ENCODE measurements at places on chromosomes 4 and X.

GRCh38 chrX:133749951-133750350, 235.4 kb downstream of the GPC3 start:
- no peaks in the 10 kb centered on the region for H3K27me3 ChIP-seq
- H3K4me3 ChIP-seq: no peak overlapping the region
- H3K4me1 ChIP-seq: peaks cover 68% of the 10 kb centered on the region
- DNase-seq: no peak
- no peak overlapping the region for H3K27ac ChIP-seq

DNA sequence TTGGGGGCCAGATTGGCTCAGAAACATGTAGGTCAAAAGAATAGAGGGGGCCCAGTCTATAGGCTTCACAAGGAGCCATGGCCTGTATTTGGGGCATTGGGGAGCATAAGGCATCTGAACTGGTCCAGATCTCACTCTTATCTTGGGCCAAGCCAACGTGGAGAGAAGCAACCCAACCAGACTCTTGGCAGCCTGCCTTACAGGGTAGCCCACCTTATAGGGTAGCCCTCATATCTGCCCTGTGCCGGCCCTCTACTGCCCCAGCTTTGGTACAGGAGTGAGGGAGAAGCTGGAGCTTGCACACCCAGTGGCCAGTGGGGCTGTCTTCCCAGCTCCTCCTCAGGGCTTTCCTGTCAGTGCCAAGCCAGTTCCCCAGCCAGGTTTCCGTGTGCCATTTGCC, 142.2 kb downstream of the AMMECR1 start:
- no peak for DNase-seq
- no peaks in the 10 kb centered on the region for H3K4me1 ChIP-seq
- no peaks in the 10 kb centered on the region for H3K36me3 ChIP-seq
- H3K27ac ChIP-seq: no peak overlapping the region
- H3K27me3 ChIP-seq: no peaks in the 10 kb centered on the region

DNA sequence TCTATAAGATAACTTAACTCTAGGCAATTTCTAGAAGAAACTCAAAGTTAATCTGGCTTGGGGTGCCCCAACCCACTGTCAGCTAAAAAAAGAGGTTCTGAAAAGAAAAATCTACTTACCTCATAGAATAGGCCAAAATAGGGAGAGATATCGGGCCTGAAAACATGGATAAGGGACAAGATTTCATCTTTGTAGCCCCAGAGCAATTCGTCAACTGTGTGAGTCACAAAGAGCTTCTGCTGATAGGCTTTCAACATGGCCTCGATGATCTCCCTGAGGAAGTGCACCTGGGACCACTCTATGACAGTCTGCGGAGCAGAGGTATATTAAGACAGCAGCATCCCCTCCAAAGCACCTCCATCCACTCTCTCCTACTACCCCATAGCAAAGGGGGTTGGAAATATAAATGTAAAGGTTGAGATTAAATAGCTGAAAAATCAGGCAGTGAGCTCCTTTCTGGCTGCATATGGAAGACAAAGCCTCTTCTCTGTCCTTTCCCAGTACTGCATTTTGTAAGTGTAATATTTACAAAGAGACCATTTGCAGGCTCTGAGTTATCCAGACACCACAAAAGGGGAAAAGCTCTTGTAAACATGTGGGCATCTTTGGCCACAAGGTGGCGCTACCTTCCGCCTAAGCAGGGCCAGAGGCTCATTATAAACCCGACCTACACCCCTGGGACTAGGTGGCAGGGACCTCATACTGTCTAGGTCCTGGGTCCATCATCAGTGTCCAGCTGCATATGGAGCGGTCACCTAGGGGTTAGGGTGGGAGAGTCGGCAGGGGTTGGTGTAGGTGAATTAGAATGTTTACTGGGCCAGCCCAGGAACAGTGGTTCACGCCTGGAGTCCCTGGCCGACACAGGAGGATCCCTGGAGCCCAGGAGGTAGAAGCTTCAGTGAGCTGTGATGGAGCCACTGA, 31.5 kb upstream of the NUP54 start:
- H3K4me1 ChIP-seq: no peaks in the 10 kb centered on the region
- no peaks in the 10 kb centered on the region for H3K27me3 ChIP-seq
- peaks cover 32% of the 10 kb centered on the region for H3K36me3 ChIP-seq
- no peak overlapping the region for H3K27ac ChIP-seq
- no peak overlapping the region for H3K4me3 ChIP-seq

GRCh38 chr4:119050527-119051090, 85.0 kb upstream of the MYOZ2 start:
- no peaks in the 10 kb centered on the region for H3K36me3 ChIP-seq
- H3K4me3 ChIP-seq: no peak overlapping the region
- H3K27me3 ChIP-seq: no peaks in the 10 kb centered on the region
- no peak for DNase-seq

- no peak for DNase-seq
- peak overlapping the region; percentile 84 for H3K4me3 ChIP-seq
- H3K27me3 ChIP-seq: no peaks in the 10 kb centered on the region
- peak overlapping the region; percentile 100 for H3K27ac ChIP-seq
- peaks cover 40% of the 10 kb centered on the region for H3K4me1 ChIP-seq
- no peaks in the 10 kb centered on the region for H3K36me3 ChIP-seq
Observed at GRCh38 chrX:41086627-41086932, 1.3 kb downstream of the USP9X start.

- no peaks in the 10 kb centered on the region for H3K27me3 ChIP-seq
- no peaks in the 10 kb centered on the region for H3K36me3 ChIP-seq
- DNase-seq: no peak
- H3K4me1 ChIP-seq: no peaks in the 10 kb centered on the region
Observed at GRCh38 chr4:149841686-149842085, 26.0 kb upstream of the IQCM start.

GRCh38 chr4:124738994-124739393, 26.5 kb upstream of the ANKRD50 start:
- H3K4me3 ChIP-seq: no peak overlapping the region
- H3K36me3 ChIP-seq: no peaks in the 10 kb centered on the region
- no peak overlapping the region for H3K27ac ChIP-seq
- DNase-seq: no peak
- H3K4me1 ChIP-seq: no peaks in the 10 kb centered on the region

GRCh38 chrX:139559383-139560042, 29.0 kb downstream of the F9 start:
- no peaks in the 10 kb centered on the region for H3K27me3 ChIP-seq
- no peak overlapping the region for H3K4me3 ChIP-seq
- peak; percentile 36 for DNase-seq
- H3K36me3 ChIP-seq: no peaks in the 10 kb centered on the region

DNA sequence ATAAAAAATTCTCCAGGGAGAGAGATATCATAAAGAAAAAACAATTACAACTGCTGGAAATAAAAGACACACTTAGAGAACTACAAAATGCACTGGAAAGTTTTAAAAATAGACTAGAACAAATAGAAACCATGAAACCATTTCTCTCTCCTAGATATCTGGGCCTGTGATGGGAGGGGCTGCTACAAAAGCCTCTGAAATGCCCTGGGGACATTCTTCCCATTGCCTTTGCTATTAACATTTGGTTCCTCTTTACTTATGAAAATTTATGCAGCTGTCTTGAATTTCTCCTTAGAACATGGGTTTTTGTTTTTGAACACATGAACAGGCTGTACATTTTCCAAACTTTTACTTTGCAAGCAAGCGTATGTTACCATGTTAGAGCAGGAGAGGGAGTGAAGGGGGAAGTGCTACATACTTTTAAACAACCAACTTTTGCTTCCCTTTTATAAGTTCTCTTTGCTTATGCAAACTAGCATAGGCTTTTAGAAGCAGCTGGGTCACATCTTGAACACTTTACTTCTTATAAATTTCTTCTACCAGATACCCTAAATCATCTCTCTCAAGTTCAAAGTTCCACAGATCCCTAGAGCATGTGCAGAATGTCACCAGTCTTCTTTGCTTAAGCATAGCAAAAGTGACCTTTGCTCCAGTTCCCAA, 47.9 kb upstream of the PACRGL start:
- no peak overlapping the region for H3K27ac ChIP-seq
- no peaks in the 10 kb centered on the region for H3K36me3 ChIP-seq
- H3K4me1 ChIP-seq: no peaks in the 10 kb centered on the region
- H3K27me3 ChIP-seq: no peaks in the 10 kb centered on the region
- H3K4me3 ChIP-seq: no peak overlapping the region

GRCh38 chr4:75924309-75924827, 16.4 kb downstream of the NAAA start:
- no peak for DNase-seq
- H3K4me1 ChIP-seq: peaks cover 24% of the 10 kb centered on the region
- no peak overlapping the region for H3K4me3 ChIP-seq

DNA sequence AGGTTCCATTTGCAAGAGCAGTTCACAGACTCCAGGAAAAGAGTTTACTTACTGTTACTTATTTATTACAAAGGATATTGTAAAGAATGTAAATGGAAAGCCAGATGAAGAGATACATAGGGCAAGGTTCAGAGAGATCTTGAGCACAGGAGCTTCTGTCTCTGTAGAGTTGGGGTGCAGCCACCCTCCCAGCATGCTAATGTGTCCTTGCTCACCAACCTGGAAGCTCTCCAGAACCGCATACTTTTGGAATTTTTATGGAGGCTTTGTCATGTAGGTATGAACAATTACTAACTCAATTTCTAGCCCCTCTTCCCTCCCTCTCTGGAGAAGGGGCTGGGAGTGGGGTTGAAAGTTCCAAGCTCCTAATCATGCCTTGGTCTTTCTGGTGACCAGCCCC, 857.2 kb downstream of the RPA4 start:
- H3K4me3 ChIP-seq: no peak overlapping the region
- H3K4me1 ChIP-seq: no peaks in the 10 kb centered on the region
- DNase-seq: no peak
- H3K27me3 ChIP-seq: no peaks in the 10 kb centered on the region
- no peak overlapping the region for H3K27ac ChIP-seq

DNA sequence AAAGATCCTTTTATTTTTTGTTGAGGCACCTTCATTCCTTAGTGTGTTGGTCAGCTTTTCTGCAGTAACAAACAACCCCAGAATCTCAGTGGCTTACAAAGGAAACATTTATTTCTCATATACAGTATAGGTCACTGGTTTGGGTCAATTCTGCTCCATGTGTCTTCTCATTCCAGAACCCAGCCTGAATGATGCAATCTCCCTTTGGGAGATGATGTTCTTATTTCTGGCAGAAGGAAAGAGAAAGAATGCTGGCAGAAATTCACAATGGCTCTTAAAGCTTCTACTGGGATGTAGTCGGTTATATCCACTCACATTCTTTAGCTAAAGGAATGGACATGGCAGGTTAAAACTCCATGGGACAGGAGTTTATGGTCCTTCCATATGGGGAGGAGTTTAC, 42.3 kb downstream of the IDS start:
- H3K4me3 ChIP-seq: no peak overlapping the region
- no peaks in the 10 kb centered on the region for H3K36me3 ChIP-seq
- H3K4me1 ChIP-seq: no peaks in the 10 kb centered on the region
- no peak overlapping the region for H3K27ac ChIP-seq

DNA sequence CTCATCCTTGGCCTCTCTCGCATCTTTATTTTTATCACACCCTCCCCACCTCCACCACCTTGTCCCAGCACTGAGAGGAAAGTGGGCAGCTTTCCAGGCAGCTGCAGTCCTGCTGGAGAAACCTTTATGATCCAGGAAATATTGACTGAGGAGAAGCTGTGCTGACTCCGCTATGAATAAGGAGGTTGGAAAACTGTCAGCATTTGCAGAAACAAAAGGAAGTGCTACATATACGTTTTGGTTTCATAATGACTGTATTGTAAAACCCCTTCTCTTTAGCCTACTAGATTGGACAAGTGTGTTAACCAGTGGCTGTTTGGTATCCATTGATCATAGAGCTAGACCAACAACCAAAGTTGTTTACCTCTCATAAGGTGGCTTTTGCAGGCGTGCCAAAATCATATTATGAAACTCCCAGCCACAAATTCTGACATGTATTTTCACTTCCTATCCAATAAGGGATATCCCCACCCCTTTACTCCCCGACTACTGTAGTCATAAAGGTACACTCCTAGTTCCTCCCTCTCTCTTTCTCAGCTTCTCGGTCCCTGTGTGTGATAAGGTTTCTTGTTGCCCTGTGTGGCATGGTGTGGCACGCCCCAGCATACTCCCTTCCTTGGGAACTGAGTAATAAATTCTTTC, 88.4 kb downstream of the GPR143 start:
- no peak for DNase-seq
- H3K27me3 ChIP-seq: no peaks in the 10 kb centered on the region
- no peaks in the 10 kb centered on the region for H3K4me1 ChIP-seq
- H3K36me3 ChIP-seq: peaks cover 7% of the 10 kb centered on the region
- H3K27ac ChIP-seq: no peak overlapping the region

- no peak for DNase-seq
- no peaks in the 10 kb centered on the region for H3K27me3 ChIP-seq
- no peak overlapping the region for H3K27ac ChIP-seq
- no peaks in the 10 kb centered on the region for H3K36me3 ChIP-seq
Observed at GRCh38 chrX:131330735-131331134, 41.6 kb upstream of the IGSF1 start.

GRCh38 chr4:80610199-80610598, 274.7 kb downstream of the CFAP299 start:
- H3K4me3 ChIP-seq: no peak overlapping the region
- H3K4me1 ChIP-seq: no peaks in the 10 kb centered on the region
- no peak overlapping the region for H3K27ac ChIP-seq
- H3K36me3 ChIP-seq: no peaks in the 10 kb centered on the region
- no peak for DNase-seq

DNA sequence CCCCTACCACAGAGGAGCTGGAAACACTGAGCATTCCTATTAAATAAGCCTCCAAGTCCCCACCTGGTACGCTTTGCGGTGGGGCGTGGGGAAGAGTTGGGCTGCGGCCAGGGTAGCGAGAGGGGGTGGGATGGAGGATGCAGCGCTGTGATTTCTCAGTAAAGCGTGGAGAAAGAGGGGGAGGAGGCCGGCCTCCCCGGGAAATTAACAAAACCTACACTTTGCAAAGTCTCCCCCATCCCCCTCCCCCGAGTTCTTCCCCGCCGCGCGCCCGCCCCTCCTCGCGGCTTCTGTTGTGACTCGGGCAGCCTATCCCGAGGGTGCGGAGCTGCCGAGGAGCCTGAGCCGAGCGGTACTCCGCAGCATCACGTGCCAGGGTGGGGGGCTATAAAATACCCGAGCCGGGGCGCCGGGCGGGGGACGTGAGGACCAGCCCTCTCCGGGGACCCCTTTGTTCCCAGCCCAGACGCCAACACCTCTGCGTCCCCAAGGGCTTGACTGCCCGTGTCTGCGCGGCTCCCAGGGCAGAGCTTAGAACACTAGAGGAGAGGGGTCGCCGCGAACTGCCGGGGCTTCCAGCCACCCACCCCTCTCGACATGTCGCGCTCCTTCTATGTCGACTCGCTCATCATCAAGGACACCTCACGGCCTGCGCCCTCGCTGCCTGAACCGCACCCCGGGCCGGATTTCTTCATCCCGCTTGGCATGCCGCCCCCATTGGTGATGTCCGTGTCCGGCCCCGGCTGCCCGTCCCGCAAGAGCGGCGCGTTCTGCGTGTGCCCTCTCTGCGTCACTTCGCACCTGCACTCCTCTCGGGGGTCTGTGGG, at the start of gene GSX2:
Gene GSX2, plus strand, starts transcription at position 416 of the 827 bp plus-strand sequence. Its CDS starts 182 bp downstream, at position 598.
- peaks cover 89% of the 10 kb centered on the region for H3K27me3 ChIP-seq
- H3K36me3 ChIP-seq: no peaks in the 10 kb centered on the region
- no peak for DNase-seq
- H3K4me1 ChIP-seq: peaks cover 30% of the 10 kb centered on the region
- H3K4me3 ChIP-seq: peak within 1 kb of the TSS; percentile 45
- no peak within 1 kb of the TSS for H3K27ac ChIP-seq

- H3K27me3 ChIP-seq: no peaks in the 10 kb centered on the region
- peaks cover 17% of the 10 kb centered on the region for H3K36me3 ChIP-seq
- no peak for DNase-seq
- H3K4me1 ChIP-seq: peaks cover 38% of the 10 kb centered on the region
- H3K27ac ChIP-seq: peak overlapping the region; percentile 84
Observed at GRCh38 chr4:6641971-6642320, 1.5 kb downstream of the MRFAP1 start.

GRCh38 chrX:98398542-98398941, 1514.8 kb downstream of the RPA4 start:
- no peak for DNase-seq
- no peaks in the 10 kb centered on the region for H3K36me3 ChIP-seq
- no peak overlapping the region for H3K4me3 ChIP-seq

GRCh38 chr4:13912966-13913365, 285.4 kb upstream of the BOD1L1 start:
- H3K27ac ChIP-seq: no peak overlapping the region
- no peak overlapping the region for H3K4me3 ChIP-seq
- no peaks in the 10 kb centered on the region for H3K27me3 ChIP-seq

Data from HepG2 (cell line).